ENCODE measurements at places on chromosomes 5 and 9.

DNA sequence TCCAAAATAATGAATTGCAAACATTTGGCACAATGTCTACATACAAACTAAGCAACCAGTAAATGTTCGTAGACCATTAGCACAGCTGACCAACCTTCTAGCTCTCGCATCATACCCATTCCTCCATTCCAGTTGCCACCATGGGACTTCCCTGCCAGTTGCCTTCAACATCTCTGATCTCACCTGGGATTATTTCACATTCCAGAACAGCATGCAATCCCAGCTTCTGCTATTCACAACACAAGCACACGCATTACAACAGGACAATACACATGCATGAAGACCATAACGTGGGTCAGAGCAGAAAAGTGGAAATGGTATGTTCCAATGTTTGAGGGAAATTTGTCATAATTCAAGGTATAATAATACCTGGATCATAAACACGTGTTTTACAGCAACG, 848.2 kb upstream of the DMAC1 start:
- no peak for DNase-seq

- no peak for DNase-seq
Measured at GRCh38 chr5:128228521-128228920, 145.0 kb downstream of the SLC12A2 start.

DNA sequence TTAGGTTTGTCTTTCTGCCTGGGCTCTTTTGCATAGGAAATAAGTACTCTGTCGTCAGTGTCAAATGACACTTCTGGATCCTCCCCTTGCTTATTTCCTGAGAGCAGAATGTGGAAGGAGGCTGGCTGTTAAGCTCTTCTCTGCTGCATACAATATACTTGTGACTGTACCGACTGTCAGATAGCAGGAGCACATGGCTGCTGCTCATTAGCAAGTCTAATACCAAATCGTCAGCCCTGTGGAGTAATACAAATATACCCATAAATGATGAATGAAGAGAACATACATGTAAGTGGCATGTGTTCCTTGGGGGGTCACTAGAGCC, at the start of gene GPR151:
TSS of gene GPR151 (minus strand) at position 40 of the 325 bp plus-strand sequence. CDS start 77 bp downstream, outside the sequence.
- peak; percentile 8 for DNase-seq

DNA sequence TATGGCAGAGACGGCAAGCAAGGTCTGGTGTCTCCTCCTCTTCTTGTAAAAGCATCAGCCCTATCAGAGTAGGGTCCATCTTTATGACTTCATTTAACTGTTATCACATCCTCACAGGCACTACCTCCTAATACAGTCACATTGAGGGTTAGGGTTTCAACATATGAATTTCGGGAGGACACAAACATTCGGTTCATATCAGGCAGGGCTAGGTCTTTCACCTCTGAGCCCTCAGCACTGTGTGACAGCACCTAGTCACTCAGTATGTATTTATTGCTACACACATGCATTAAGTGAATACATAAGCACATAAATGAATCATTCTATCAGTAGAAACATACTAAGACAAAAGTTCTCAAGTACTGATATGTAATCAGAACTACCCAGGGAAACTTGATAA, 9.4 kb upstream of the BTF3 start:
- DNase-seq = no peak

GRCh38 chr9:30075022-30075421, 2309.4 kb upstream of the ACO1 start:
- no peak for DNase-seq

- peak; percentile 7 for DNase-seq
Measured at GRCh38 chr9:99231711-99232110, 9.6 kb downstream of the SEC61B start.

GRCh38 chr5:82735160-82735789, 341.9 kb downstream of the TMEM167A start:
- no peak for DNase-seq

- DNase-seq = no peak
Measured at GRCh38 chr9:14221558-14221957, 92.4 kb downstream of the NFIB start.

GRCh38 chr5:98872674-98873073, 56.1 kb downstream of the CHD1 start:
- DNase-seq = no peak

DNA sequence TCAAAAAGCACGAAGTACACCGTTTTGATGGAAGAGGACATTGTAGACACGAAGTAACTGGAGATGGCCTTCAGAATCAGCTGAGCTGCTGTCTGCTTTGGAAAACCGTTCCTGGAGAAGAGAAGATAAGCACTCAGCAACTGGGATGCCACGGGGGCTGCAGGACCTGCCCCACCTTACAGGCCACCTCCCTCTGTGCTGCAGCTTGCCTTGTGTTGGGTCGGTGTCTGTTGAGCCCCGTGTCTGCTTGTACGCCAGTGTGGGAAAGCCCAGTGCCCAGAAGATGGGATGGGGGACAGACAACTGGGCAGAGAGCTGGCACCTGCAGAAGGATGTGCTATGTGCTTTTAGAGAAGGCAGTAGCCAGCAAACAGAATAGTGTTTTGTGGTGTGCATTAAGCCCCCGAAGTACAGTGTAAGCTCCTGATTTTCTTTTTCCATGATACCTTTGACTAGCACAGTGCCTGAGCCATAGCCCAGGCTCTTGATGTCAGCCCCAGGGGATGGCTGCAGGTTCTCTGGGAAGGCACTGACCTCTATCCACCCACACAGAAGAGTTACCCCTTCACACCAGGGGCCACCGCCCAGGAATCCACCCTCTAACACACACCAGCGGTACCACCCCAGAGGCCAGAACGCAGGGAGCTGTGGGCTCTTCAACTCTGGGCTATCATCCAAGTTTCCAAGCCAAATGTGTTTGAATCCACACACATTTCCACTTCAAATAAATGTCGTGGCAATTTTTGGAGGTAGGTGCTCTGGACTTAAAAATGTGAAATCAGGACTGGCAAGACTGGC, 63.8 kb downstream of the MACROH2A1 start:
- no peak for DNase-seq

DNA sequence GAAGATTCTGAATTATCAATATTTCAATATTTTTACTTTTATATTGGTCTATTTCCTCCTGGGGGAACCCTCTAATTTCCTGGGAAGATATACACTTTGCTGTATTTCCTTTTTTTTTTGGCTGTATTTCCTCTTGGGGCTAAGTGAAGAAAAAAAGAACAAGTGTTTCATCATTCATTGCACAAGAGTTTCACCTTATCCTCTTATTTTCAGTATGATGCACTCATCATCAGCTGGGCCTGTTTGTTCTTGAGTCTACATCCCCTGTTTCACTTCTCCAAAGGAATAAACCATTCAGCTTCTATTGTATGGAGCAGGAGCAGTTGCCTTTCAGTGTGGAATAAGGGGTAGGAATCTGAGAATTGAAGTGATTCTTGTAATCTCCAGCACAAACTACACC, 210.8 kb downstream of the FAM170A start:
- no peak for DNase-seq

DNA sequence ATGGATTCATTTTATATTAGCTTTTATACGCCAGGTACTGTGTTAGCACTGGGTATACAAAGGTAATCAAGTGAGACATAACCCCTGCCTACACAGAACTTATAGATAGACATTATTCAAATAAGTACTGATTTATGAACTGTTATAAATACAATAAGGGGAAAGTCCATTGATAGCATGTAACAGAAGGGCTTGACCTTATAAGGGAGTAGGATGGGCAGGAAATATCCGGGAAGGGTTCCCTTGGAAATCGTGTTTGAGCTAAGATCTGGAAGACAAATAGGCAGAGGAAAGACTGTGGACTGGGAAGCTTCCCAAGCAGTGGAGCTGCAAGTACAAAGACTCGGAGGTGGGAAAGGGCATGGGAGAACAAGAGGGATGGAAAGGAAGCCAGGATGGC, 111.5 kb downstream of the WDR41 start:
- DNase-seq = no peak

- no peak for DNase-seq
Measured at GRCh38 chr9:14686168-14686567, 7.1 kb downstream of the ZDHHC21 start.

GRCh38 chr9:82201196-82201595, 212.6 kb downstream of the SPATA31D1 start:
- DNase-seq = no peak

DNA sequence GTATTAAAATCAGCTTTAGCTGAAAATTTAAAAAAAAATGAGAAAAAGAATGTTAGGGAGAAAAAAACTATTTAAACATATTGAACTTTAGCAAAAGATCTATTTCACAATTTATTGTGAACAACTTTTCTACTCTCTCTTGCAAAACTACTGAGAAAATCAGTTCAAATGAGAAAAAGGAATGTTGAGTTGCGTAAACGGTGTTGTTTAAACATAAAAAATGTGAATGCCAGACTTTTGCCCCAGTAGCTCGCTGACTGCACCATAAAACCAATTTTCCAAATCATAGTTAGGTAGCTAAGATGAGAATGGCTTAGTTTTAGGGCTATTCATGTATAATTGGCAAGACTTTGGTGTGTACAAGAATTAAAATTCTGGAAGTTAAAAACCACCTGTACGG, 13.4 kb upstream of the RAD23B start:
- DNase-seq = no peak

GRCh38 chr9:74281674-74282073, 215.5 kb upstream of the RORB start:
- peak; percentile 10 for DNase-seq
